NCI-H446 treated with DMSO at 0.1 percent for 48 hours (cell line): ENCODE measurements at places on chromosomes 11 and 22.
A peak's percentile ranks its signal among the peaks of the same experiment; 100 is the strongest.

DNA sequence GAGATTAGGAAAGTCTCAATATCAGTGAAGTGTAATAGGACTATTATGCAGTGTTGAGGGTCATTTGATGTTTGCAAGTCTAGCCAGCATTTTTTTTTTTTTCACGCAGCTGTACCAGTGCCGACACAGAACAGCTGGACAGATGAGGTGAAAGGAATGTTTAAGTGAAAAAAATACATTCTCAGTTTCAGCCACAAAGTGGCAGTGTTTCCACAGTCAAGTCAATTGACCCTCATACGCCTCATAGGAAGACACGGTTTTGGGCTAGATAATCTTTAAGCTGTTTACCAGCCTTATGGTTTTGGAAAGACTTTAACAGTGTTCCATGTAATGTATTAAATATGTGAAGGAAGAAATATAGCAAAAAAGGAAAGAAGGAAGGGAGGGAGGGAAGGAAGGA lies 349.9 kb upstream of the ANO3 start:
- peak; percentile 7 for DNase-seq

GRCh38 chr22:25067851-25068421 lies 115.4 kb downstream of the KIAA1671 start:
- DNase-seq, result no peak

DNA sequence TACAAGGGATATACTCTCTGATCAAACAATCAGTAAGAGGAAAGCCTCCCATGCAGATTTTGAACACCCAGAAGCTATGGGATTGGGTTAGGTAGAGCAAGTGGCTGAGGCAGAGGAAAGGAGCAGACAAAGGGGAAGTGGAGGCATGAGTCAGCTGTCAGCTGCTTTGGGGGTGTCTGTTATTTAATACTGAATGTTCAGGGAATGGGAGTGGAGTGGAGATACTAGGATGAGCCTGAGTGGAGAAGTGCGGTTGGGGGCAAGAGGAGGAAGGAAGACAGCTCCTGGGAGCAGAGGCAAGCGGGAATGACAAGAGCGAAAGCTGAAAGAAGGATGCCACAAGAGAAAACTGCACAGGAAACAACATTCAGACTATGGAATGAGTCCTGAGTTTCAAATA lies 22.7 kb upstream of the TMPRSS5 start:
- DNase-seq, result no peak

- DNase-seq, result peak; percentile 26
These were observed 74.1 kb downstream of the PIWIL4 start for GRCh38 chr11:94641167-94641761.

GRCh38 chr11:5234381-5234834 lies at the start of gene HBD:
Gene HBD, minus strand, starts transcription at chr11:5234483. Its CDS starts 50 bp downstream, at chr11:5234433.
- no peak for DNase-seq

- no peak for DNase-seq
These were observed 61.4 kb upstream of the LRRC55 start for GRCh38 chr11:57120192-57120965.

DNA sequence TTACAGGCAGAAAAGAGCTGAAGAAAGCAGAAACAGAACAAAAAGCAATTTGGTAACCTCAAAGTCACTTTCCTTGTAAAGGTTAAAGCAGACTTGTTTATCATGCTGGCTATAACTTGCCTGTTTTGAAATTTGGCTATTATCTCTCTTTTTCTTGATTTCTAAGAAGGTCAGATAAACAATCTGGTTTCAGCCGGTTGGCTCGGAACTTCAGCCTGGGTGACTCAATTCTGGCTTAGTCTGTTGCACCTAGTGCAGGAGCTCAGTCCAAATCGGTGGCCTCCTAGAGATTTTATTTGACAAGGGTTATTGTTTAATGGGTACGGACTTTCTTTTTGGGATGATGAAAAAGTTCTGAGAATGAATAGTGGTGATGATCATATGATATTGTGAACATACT lies 367.1 kb upstream of the B3GAT1 start:
- no peak for DNase-seq

GRCh38 chr11:131691181-131692041 lies 321.0 kb downstream of the NTM start:
- no peak for DNase-seq

DNA sequence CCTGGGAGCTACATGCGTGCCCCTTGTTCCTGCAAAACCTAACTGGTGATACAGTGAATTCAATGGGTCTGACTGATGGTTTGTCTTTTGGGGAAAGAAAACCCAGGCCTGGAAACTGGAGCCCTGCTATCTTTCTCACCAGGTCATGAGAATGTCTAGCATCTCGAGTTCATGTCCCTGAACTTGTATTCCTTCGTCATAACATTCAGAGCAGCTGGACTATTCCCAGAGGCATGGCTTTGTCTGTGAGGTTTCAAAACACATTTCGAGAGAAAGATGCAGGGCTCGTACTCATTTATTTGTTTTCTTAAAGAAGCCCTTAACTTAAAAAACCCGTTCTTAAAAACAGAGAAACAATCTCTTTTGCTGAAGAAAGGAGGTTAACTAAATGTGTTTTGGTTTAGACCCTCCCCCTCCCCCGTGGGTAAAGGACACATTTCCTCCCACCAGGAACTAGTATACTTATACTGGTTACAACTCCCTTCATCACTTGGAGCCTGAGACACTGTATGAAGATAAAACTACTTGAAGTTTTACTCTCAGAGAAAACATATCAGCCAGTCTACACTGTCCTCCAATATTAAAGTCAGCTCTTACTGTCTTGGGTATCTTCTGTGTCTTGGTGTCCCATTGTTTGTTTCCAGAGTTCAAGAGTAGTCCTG lies 43.2 kb downstream of the ME3 start:
- DNase-seq, result no peak

DNA sequence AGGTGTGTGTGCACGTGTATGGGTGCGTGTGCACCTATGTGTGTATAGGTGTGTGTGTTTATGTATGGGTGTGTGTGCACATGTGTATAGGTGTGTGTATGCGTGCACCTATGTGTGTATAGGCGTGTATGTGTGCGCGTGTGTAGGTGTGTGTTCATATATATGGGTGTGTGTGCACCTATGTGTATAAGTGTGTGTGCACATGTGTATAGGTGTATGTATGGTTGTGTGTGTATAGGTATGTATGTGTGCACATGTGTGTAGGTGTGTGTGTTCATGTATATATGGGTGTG lies 26.9 kb downstream of the KCNQ1 start:
- DNase-seq, result no peak

- DNase-seq, result no peak
These were observed 4.7 kb downstream of the CARS1 start for GRCh38 chr11:3052567-3052966.

GRCh38 chr11:16184588-16184987 lies 171.8 kb downstream of the SOX6 start:
- peak; percentile 40 for DNase-seq

DNA sequence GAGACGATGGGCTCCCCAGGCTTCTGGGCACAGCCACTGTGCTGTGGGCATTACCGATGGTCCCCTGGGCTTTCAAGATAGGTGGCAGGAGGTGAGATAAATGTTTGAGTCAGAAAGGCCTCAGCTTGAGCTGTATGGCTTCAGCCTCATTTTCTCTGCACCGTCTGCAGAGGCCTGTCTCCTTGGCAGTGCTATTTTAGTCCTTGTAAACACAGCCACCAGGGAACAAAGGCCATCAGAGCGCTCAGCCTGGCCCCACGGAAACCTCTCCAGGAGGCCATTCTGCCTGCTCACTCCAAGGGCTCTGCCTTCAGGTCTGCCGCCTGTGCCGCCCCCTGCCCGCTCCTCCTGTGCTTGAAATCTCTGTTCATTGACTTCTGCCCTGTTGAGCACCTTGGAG lies 1424.9 kb downstream of the TBC1D22A start:
- no peak for DNase-seq

GRCh38 chr11:4467811-4468606 lies 14.4 kb upstream of the OR52K1 start:
- DNase-seq, result no peak

DNA sequence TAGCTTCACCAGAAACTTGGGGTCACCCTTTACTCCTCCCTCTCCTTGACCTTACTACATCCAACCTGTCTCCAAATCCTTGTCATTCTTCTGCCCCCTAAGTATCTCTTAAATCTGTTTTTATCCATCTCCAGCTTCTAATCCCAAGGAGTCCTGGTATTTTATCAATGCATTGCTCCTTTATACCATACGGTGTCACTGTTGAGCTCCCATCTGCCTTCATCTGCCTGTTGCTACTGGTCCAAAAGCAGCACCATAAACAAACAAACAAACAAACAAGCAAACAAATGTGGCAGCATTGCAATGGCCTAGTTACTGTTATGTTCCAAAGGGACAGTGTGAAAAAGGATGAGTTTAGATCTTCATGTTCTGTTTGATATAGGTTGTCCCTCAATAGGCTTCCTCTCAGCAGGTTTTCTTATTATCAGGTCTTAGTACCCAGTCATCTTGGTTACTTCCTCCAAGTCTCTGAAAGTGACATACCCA lies 34.2 kb downstream of the DNHD1 start:
- DNase-seq, result no peak

DNA sequence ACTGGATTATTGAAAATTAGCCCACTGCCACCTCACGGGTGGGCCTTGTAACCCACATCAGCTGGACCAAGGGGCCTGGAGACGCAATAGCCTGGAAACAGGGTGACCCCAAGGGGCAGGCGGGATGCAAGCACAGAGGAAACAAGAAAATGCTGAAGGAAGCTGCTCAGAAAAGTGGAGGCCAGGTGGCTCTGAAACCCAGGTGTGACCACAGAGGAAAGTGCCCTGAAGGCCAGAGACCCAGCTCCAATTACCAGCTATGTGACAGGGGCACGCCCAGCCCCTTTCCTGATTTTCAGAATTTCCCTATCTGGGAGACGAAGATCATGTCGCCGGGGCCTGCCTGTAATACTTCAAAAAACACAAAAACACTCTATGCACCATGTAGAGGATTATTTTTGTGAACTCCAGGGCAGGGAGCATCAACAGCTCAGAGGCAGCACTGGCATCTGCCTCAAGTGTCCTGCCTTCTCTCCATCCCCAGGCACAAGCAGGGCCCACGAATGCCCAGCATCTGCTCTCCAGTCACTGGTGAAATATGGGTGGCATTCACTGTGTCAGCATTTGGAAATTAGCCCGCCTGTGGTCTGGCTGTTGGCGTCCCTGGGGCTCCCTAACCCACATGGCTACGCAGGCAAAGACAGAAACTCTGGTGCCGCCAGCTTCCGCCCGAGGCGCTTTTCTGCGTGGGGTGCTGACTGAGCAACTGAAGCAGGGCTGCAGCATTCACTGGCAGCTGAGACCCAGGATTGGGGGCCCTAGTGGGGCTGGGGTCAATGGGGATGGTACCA lies 6.3 kb downstream of the KCNJ1 start:
- no peak for DNase-seq

GRCh38 chr11:18270102-18270501 lies 4.0 kb downstream of the SAA1 start:
- DNase-seq, result no peak
